ENCODE measurements at places on chromosomes 13 and 19.
A peak's percentile ranks its signal among the peaks of the same experiment; 100 is the strongest.

GRCh38 chr13:46817095-46817494 is 20.1 kb upstream of the ESD start:
- DNase-seq = peak; percentile 49

GRCh38 chr13:51679616-51680015 is 95.4 kb downstream of the WDFY2 start:
- no peak for DNase-seq

DNA sequence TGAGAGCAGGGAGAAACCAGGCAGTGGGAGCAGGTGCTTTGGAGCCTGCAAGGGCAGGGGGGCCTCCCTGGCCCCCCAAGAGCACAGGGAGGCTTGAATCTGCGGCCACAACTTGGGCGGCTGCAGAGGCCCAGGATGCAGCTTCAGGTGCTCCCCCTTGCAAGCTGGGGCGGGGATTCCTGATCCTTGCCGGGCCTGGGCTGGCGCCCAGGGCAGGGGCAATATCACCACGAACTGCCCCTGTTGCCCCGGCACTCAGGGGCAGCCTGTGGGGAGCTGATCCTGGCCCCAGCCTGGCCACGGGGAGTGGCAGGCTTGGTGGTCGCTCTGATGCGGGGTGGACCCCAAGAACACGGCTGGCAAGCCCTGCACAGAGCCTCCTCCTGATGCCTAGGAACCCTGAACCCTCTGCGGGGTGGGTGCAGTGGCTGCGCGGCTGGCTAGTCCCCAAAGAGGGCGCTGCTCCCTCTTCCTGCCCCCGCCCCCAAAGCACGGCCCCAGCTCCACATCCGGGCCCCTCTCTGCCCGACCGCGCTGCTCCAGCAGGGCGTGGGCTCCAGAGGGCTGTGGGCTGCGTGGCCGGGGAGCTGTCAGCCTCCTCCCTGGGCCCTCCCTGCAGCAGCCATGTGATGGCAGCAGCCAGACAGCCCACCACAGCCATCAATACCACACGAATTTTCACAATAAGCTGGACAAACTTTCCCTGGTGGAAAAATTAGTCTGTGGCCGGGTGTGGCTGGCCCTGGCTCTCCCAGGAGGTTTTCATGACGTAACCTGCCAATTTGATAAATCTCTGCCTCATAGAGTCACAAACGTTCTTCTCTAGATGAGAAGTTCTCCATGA is 21.0 kb downstream of the TNFSF9 start:
- DNase-seq = no peak

- peak; percentile 31 for DNase-seq
Observed at GRCh38 chr13:74869846-74870245, 612.1 kb downstream of the TBC1D4 start.

DNA sequence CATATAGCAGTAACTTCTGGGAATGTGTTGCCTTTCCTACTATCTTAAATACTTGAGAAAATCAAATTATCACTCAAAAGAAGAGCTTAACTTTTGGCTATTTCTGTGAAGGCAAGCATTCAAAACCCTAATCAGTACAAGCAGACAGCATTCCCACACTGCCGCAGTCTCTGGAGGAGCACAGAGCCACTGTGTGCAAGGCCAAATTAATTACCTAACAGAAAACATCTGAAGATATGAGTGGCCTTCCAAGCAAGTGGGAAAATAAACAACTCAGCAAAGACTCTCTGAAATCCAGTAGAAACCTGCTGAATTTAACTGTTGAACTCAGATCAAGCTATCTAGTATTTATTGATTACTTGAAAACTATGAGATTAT is 68.2 kb downstream of the COL4A1 start:
- DNase-seq = no peak

- peak; percentile 26 for DNase-seq
Observed at GRCh38 chr13:43822969-43823368, 36.2 kb upstream of the ENOX1 start.

- DNase-seq = peak; percentile 79
Observed at GRCh38 chr13:43088093-43088511, 64.7 kb downstream of the DNAJC15 start.

Measured in OCI-M1 (cell line).